Psoas muscle (tissue), 8 donors: ENCODE measurements at places on chromosomes 11 and 22. TPM values are rescaled to one million over a fixed set of nuclear protein-coding genes. Genes with fewer than 3 reads are reported as not detected.

DNA sequence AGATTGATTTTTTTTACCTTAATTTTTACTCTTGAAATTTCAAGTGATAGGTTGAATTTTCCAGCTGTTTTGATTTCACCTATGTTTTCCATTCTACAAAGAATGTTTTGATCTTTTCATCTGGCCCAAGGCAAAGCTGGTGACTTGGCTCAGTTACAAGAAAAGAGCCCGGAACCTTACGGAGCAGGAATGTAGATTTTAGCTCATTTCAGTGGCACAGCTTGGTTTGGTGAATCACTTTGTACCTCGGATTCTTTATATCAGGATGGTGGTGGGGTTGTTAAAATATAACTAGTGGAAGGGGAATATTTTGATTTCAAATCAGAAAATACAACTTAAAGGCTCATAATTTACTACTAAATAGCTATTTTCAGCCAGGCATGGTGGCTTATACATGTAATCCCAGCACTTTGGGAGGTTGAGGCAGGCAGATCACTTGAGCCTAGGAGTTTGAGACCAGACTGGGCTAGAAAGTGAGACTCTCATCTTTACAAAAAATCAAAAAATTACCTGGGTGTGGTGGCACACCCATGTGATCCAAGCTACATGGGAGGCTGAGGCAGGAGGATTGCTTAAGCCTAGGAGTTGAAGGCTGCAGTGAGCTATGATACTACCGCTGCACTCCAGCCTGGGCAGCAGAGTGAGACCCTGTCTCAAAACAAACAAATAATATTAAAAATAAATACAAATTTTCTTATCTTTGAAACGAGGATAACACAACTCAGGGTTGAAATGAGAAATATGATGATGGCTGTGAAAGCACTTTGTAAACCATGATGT is 9.4 kb upstream of the GRIK4 start:
- DNase-seq, result no peak

- DNase-seq, result no peak
These were observed 10.8 kb downstream of the ST3GAL4 start for GRCh38 chr11:126366064-126366822.

DNA sequence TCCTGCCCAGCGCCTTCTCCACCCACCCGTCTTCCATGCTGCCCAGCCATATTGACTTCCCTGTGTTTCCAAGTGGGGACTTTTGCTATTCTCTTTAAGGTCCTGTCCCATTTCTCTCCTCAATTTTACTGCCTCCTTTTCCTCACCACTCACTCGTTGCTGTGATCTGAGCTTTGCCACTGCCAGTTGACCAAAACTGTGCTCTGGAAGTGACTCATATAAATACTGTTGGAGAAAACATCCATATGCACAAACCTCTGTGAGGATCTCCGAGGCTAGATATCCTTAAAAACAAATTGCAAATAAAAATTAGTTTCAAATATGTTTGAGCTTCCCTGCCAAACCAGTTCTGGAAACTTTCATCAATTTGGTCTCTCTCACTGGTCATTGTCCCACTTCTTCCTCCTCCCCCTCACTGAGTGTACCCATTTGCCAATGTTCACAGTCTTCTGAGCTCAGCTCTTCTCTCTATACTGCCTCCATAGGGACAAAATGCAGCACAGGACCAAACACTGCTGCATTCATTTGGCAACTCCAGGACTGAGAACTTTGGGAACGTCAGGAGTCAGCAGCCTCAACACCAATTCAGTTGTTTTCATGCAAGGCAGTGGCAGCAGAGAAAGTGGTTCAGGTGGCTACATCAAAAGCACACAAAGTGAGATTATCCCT is 34.0 kb upstream of the MMP13 start:
- no peak for DNase-seq

- no peak for DNase-seq
These were observed 21.2 kb upstream of the BLID start for GRCh38 chr11:122137078-122137793.

DNA sequence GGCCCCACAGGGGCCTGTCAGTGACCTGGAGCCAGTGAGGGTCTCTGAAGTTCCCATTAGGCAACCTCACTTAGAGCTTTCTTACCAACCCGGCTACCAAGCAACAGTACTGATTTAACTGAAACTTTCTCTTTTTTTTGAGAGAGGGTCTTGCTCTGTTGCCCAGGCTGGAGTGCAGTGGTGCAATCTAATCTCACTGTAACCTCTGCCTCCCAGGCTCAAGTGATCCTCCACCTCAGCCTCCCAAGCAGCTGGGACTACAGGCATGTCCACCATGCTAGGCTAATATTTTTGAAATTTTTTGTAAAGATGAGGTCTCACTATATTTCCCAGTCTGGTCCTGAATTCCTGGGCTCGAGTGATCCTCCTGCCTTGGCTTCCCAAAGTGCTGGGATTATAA is 42.5 kb downstream of the ARFGAP3 start:
- DNase-seq, result no peak

DNA sequence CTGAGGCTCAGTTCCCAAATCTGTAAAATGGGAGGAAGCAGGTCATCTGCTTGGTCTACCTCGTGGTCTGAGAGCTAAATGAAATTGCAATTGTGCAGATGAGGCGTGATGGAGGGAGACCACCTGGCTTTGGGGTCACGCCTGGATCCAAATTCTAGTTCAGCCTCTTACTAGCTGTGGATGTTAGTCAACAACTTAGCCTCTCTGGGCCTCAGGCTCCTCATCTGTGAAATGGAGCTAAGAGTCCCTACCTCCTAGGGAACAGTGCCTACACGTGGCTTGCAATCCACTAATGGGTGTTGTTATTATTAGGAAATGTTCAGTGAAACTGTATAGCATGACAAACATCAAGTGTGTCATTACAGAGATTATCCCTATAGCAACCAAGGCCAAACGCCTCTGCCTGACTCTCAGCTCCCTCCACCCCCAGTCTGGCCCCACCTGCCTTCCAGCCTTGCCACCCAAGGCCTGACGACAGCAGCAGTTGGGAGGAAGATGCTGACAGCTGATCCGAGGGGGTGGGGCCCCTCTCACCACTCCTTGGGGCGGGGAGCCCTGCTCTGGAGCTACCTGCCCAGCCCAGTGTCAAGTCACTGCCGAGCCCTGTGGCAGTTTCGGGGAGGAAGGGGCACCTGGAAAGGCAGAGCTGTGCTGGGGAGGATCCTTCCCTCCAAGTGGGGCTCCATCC is 1.7 kb upstream of the RHOD start:
- DNase-seq, result peak; percentile 71

DNA sequence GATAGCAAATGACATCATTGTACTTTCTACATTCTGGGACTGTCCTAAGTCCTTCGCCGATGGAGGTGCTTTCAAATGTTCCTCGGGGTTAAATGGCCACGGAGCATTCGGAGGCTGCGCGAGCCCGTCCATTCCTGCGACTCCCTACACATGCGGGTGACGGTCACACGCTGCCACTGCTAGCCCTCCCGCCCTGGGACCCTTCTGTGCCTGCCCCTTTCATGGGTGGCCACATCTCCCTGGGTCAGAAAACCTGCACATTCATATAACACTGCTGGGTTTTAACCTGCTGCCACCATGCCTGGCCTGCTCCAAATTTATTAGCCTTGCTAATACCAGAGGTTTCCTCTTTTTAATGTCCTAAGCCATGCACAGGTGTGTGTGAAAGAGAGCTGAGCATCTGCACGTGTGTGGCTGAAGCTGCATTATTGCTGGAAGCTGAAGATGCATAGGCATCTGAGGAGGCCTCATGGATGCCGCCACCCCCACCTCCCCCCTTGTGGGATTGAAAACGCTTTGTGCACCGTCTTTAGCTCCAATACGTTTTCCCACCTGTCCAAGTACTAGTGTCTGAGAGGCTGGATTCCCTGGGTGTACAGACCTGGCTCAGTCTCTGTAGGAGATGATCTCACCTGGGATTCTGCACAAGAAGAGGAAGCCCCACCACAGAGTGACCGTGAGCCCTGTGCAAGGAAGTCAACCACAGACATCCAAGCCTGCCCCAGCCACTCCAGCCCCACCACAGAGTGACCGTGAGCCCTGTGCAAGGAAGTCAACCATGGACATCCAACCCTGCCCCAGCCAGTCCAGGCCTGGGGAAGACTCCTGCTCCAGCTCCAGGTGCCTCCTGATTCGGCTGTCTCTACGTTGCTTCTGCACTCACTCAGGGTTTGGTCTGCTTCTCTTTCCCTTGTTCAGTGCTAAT is 626.4 kb downstream of the BRD1 start:
- DNase-seq, result no peak

The CADM1 gene
- polyA plus RNA-seq, result 4.4 TPM

The MRGPRX4 gene
- not detected for polyA plus RNA-seq

The IL10RA gene
- polyA plus RNA-seq, result 0.39 TPM

The RIMBP3C gene
- 0.01 TPM for polyA plus RNA-seq

The ACR gene
- polyA plus RNA-seq, result not detected

The C22orf31 gene
- polyA plus RNA-seq, result not detected

The KRTAP5-11 gene
- not detected for polyA plus RNA-seq

The NLRP14 gene
- polyA plus RNA-seq, result not detected

The VWCE gene
- 0.43 TPM for polyA plus RNA-seq
